Globus pallidus (tissue), 1 donor: ENCODE measurements at places on chromosomes 2 and 18.
A peak's percentile ranks its signal among the peaks of the same experiment; 100 is the strongest.

GRCh38 chr18:48609820-48610815 is 71.3 kb downstream of the CTIF start:
- no peak for DNase-seq

GRCh38 chr2:223545830-223546229 is 56.3 kb downstream of the SCG2 start:
- no peak for DNase-seq

DNA sequence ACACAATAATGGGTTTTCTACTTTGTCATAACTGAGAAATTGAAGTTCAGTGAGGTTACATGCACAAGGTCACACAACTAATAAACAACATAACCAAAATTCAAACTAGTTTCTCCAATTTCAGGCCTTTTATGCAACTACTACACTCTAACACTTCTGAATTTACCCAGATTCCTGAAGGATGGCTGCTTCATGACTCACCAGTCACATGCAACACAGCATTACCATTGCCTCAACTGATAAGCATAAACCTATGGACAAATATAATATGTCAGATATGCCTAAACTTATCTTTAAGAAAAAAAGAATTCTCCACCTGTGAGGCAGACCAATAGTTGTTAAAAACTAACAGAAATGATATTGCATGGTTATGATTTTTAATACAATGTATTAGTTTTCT is 586.5 kb upstream of the SLC8A1 start:
- DNase-seq, result no peak

GRCh38 chr2:185433824-185434223 is 304.8 kb upstream of the FSIP2 start:
- DNase-seq, result no peak

DNA sequence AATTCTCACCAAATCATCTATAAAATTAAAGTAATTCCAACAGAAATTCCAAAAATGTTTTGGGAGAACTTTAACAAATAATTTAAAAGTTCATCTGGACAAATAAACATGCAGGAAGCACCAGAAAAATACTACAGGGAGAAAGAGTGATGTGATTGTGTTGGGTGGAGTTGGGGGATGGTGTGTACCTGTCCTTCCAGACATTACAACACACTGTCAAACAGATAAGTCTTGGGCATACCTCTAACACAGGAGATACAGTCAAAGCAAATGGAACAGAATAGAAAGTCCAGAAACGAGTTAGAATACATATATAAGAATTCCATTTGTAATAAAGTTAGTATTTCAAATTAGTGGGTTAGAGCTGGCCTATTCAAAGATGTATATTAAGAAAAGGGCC is 22.6 kb downstream of the METTL8 start:
- DNase-seq, result no peak

- DNase-seq, result no peak
Measured at GRCh38 chr18:34548120-34548972, 161.8 kb upstream of the DTNA start.

DNA sequence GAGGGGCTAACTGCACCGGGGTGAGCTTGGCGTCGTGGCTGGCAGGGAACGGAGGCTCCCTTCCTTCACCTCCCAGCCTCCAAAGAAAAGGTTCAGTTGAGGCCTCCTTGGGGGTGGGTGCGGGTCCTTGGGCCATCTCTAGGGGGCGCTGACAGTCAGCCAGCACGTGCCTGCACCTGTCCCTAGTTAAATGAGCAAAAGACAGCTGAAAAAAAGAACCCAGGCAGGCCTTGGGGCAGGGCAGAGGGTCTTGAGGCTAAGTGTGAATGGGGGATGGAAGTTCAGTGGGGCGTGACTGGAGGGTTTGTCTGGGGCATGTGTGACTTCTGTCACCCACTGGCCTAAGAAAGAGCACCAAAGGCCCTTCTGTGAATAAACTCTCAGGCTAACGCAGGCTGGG is 56.4 kb downstream of the ZFP36L2 start:
- no peak for DNase-seq

DNA sequence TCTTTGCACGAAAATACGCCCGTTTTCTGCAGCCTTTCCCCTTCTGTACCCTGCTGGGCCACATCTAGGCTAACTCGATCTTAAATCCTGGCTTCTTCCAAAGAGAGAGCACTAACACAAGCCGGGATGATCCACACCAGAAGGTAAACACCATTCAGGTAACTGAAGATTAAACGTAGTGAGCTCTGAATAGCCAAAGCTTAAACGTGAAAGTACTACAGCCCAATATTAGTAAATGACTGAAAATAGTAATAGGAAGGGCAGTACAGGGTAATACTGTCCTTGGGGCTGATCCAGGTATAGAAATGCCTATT is 422 bp upstream of the MRPL53 start:
- no peak for DNase-seq

- no peak for DNase-seq
Measured at GRCh38 chr2:180655393-180655792, 325.0 kb upstream of the UBE2E3 start.

- no peak for DNase-seq
Measured at GRCh38 chr2:176461098-176461808, 192.0 kb downstream of the MTX2 start.

DNA sequence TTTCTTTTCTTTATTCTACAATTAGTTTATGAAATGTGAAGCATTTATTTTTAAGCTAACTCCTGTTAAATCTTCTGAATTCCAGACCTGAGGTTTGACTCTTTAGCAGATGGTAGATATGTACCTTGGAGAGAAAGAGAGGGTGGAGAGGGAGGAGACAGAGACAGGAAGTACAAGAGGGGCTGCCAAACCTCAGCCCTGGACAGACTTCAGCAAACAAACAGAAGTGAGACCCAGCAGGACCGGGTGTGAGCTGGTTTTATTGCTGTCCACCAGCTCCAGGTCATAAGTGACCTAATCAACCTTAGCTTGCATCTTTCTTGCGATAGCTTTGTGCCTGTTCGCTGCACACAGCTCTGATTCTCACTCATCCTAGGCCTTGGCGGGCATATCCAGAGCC is 168.6 kb downstream of the CNTNAP5 start:
- no peak for DNase-seq

GRCh38 chr18:75408554-75409506 is 18.7 kb downstream of the SMIM21 start:
- DNase-seq, result no peak

- no peak for DNase-seq
Measured at GRCh38 chr2:225052703-225053102, 10.4 kb upstream of the DOCK10 start.

DNA sequence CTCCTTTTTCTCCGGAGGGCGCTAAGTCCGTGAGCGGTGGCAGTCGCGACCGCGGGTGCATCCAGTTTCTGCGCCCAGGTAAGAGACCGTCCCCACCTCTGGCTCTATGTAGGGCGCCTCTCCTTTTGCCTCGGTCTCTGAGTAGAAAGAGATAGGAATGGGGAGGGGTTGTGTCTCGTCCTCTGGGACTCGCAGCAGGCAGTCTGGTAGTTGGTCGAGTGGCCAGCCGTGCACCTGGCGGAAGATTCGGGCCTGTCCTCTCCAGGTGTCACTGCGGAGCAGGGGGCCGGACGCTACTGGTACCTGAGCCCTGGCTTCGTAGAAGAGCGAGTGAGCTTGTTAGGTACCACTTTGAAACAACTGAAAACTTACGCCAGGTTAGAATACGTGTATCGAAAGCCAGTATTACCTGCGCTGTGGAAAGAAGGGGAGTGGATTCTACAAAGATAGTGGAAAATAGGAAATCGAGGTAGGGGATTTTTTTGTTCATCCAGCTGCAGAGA is 403 bp downstream of the MAP2 start:
- DNase-seq, result no peak

- no peak for DNase-seq
Measured at GRCh38 chr2:73933194-73933593, 6.5 kb downstream of the DGUOK start.

DNA sequence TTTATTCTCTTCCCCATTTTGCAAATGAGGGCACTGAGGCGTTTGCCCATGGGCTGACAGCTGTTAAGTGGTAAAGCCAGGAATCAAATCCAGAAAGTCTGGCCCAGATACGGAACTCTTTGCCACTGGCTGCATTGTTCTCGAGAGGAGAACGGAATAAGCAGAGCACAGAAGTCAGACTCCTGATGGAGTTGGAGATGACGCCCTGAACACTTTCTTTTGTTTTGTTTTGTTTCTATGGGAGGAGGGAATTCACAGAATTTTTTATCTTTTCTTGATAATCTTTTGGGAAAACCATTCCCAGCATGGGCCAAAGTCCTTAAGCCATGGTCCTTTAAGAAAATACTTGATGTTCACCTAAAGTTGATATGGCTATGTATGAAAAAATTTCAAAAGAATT is 322.2 kb downstream of the RDH14 start:
- no peak for DNase-seq

- DNase-seq, result no peak
Measured at GRCh38 chr18:79644666-79645057, 34.9 kb upstream of the CTDP1 start.

DNA sequence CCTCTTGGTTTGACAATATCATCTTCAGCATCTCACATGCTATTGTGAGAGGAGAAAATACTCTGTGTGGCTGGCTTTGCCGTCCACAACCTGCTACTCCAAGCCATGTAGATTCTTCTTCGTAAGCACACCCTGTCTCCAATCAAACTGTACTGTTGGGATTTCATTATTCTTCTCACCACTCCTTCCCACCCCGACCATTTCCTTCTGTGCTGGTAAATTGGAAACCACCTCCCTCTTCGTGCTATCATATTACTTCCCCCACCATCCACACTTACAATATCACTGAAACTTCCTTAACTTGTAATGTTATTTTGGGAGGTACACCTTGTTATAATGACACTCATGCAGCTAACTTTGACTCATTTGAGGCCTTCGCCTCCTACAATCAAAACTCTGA is 3.2 kb upstream of the AGXT start:
- DNase-seq, result no peak

GRCh38 chr18:27527856-27528255 is 342.7 kb upstream of the CHST9 start:
- no peak for DNase-seq

GRCh38 chr2:2764001-2764355 is 432.9 kb upstream of the MYT1L start:
- peak; percentile 45 for DNase-seq

GRCh38 chr2:165494573-165494972 is 25.1 kb downstream of the CSRNP3 start:
- no peak for DNase-seq

- no peak for DNase-seq
Measured at GRCh38 chr2:166671801-166672200, 177.8 kb upstream of the SCN7A start.

DNA sequence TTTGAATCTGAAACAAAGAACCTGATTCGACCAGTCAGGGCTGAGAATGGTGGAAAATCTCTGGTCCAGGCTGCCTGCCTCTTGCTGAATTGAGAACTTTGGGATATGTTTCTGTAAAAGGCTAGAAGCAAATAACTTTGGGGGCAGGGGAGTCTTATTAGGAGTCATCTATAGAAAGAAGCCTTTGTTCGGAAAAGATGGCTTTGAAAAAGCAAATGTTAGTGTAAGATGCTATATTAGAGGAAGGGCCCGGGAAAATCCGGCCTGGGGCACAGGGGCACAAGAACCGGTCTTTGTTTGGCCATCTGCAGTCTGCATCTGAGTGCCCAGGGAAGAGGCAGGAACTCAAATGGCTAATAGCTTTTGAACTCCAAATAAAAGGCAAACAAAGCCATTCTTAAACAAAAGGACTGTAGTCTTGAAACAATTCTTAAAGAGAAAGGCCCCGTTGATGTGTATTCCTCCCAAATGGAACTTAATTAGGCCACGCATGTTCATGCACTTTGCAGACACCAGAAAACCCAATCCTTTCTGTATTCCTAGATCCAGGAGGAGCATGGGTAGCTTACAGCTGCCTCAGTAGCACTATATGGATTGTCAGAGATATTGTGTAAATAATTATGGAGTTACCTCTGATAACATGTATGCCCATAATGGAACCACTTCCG is 180.0 kb upstream of the ARL4C start:
- DNase-seq, result peak; percentile 50

GRCh38 chr2:157441072-157441454 is 2.8 kb downstream of the CYTIP start:
- DNase-seq, result no peak

GRCh38 chr18:49494660-49495059 is 7.6 kb upstream of the C18orf32 start:
- no peak for DNase-seq

- no peak for DNase-seq
Measured at GRCh38 chr2:188272121-188272520, 19.6 kb upstream of the GULP1 start.

DNA sequence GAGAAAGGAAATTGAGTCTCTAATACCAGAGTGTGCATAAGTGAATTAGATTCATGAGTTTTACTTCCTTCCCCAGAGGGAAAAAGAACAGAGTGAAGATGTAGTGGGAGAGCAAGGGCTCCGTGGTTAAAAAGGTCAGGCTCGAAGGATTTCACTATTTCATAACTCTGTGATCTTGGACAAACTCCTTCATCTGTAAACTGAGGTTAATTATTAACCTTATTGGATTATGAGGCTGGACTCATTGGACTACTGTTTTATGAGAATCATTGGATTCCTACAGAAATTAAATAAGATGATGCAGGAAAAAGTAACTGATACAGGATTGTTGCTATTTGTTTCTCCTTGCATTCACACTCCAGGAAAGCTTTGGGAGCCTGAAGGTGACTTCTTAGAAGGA is 45.0 kb downstream of the SRD5A2 start:
- DNase-seq, result no peak

DNA sequence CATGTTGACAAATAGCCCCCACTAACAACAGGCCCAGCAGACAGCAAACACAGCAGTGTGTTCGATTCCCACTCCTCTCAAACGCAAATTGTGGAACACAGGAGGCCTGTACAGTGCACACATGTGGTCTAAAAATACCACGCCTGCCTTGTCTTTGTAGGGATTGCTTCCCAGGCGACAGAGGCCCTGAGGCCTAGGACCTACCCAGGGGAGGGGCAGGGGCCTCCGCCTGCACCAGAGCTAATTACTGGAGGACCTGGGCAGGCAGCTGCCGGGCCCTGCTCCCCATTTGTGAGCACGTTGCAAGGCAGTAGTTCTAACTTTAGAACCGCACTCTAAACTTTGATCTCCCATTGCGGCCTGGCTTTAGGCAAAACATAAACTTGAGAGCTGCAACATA is 316.0 kb downstream of the TXNL1 start:
- DNase-seq, result no peak

- DNase-seq, result no peak
Measured at GRCh38 chr2:201021914-201022313, 49.6 kb downstream of the HYCC2 start.

DNA sequence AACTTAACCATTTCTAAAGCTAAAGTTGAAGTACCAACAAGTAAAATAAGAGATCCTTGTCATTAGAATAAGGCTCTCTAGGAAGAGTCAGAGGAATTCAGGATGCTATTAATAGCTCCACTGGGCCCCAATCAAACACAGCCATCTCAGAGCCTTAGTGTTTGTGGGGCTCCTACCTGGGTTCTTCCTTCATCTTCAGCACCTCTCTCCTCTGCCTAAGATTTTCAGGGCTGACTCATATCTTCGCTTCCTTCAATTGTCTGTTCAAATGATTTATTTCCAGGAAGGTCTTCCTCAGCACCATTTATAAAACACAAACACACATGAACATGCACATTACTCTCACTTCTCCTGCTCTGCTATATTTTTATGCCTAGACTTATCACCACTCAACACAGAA is 119.5 kb downstream of the COL6A3 start:
- no peak for DNase-seq
